Caudate nucleus (tissue), 63 donors: ENCODE measurements at places on chromosomes 5 and 9.

DNA sequence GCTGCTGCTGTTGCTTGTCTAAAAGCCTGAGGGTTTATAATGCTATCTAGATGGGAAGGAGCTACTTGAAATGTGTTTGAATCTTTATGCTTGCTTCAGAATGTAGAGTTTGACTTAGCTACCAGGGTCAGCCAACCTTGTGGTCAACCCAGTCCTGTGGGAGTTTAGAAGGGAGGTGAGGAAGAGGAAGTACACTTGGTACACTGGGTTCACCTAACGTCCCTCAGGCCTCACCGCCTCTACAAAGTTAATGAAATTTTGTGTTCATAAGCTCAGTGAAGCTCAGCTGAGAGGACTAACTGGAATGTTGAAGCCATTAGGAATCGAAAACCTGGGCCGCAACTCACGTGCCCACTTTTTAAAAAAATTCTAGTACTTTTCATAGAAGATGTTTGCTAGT, 10.7 kb downstream of the IQGAP2 start:
- no peak for DNase-seq

DNA sequence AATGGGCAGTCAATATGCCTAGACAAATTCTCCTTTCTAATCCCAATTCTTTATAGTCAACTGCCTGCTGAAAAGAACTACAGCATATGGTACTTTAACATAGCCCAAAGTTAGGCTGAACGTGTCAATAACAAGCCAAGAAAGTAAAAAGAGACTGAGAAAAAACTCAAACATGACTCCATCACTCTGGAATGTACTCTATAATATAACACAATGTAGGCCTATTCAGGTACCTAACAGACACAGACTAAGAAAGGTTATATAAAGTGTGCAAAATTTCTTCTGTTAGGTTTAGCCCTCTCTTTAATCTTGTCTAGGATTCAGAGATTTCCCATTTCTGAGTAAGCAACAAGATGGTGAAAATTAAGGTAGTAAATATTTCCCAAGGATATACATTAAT, 209.7 kb upstream of the PRR16 start:
- no peak for DNase-seq

GRCh38 chr5:139210585-139210984, 12.4 kb upstream of the SIL1 start:
- no peak for DNase-seq

- DNase-seq = no peak
These were observed 138.9 kb upstream of the SGCD start for GRCh38 chr5:156188016-156188415.

- DNase-seq = no peak
These were observed 421.0 kb downstream of the GADD45G start for GRCh38 chr9:90025816-90026215.

DNA sequence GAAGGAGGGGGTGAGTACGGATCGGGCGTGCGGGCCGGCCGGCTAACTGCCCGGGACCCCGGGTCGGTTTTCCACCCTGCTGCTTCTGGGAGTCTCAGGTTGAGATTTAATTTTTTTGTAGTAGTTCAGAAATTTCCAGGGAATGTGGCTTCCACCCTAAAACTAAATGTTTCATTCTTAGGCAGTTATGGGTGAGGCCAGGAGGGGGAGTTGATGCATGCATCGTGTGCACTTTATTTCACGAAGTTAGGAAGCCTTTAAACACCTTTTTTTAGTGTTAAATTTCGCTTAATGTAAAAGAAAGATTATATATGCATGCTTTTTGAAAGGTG, 905 bp downstream of the CDK9 start:
- no peak for DNase-seq

DNA sequence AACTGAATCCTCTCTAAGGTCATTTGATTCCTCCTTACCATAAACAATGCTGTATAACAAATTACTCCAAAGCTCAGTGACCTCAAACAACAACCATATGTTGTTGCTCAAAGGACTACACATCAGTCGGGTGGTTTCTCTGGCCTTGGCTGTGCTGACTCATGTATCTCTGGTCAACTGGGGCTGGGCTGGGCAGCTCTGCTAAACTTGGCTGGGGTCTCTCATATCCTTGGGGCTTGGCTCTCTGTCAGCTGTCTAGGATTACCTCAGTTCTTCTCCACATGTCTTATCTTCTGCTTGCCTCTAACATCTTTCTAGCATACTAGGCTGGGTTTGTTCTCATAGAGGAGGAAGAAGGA, 86.4 kb downstream of the GALNT10 start:
- DNase-seq = no peak

GRCh38 chr9:109498195-109499092, at the start of gene PTPN3:
PTPN3 (minus strand) TSS chr9:109498307; CDS start chr9:109463434, 34,873 bp downstream.
- no peak for DNase-seq

DNA sequence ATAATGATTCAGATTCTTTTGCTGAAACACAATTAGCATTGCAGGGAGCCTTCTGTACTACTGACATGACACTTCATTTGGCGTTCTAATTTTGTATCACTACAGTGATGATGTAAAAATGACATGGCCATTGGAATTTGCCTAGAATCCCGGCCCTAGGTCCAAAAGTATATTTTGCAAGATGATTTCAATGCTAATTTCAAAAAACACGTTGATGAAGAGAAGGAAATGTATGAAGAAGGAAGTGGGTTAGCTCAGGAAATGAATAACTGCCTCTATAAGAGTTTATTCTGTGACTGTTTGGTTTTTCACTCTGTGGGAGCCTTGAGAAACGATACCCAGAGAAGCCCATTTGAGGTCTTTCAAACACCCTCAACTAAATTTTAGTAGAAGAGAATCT, 59.3 kb downstream of the OSTF1 start:
- no peak for DNase-seq

DNA sequence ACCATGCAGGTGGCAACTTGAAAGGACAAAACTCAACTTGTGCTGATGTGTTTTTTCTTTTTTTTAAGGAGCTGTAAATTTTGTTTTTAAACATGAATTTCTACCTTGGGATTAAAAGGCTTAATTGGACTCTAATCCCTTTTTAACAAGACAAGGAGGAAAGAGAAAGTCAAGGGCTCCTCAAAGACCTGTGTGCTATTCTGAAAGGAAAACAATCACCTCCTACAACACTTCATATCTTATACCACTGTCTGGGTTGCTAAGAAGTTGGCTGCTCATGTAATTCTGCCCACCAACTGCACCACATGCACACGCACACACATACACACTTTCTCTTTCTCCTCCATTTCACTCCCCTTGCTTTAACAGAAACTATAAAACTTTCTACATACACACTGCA, 78.6 kb downstream of the SH3RF2 start:
- DNase-seq = no peak

- no peak for DNase-seq
These were observed 349.2 kb downstream of the DEPDC1B start for GRCh38 chr5:60350794-60351193.

- no peak for DNase-seq
These were observed 12.2 kb upstream of the VAV2 start for GRCh38 chr9:134004131-134004873.

GRCh38 chr9:1528456-1528855, 478.3 kb downstream of the DMRT2 start:
- DNase-seq = no peak

GRCh38 chr5:54024466-54024865, 285.9 kb downstream of the ARL15 start:
- no peak for DNase-seq
